Kidney (tissue), 22 donors: ENCODE measurements at places on chromosomes 4 and X.

DNA sequence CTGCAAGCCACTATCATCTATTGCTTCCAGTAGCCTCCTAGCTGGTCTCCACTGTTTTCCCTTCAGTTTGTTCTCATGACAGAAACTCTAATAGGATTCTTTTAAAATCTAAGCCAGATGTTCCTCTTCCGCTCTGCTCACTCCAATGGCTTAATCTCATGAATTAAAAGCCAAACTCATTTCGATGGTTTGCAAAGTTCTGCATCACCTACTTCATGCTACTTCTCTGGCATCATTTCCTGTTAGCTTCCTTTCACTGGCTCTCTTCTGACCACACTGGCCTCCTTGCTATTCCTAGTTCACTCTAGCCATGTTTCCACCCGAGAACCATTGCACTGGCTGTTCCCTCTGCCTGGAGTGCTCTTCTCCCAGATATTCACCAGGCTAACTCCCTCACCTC lies 102.0 kb upstream of the LSM6 start:
- no peak for DNase-seq

DNA sequence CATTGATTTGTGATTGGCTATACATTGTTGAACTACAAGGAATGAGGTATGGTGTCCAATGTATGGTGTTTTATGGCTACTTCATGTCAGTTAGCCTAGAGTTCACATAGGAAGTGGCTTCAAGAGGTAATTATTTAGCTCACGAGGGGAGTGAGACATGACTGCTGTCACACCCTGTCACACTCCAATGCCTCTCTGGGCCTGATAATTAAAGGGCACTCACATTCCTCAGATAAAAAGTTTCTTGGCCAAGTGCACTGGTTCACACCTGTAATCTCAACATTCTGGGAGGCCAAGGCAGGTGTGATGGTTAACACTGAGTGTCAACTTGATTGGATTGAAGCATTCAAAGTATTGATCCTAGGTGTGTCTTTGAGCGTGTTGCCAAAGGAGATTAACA lies 65.0 kb upstream of the DDX60 start:
- no peak for DNase-seq

DNA sequence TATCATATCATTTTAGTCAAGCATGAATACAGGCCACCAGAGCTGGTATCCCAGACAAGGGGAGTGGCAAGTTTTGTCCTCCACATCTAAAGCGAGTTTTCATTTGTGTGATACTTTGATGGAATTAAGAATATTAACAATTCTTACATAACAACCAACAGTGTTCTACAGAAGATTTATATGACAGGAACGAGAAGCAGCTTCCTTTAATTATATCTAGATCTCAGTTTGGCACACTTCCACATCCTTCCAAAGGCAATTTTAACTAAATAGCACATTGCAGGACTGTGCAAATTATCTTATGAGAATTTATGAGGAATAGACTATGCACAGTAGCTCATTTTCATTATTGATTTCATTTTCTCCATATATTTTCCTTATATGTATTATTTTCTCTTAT lies 121.2 kb upstream of the GUCY1A1 start:
- DNase-seq, result no peak

DNA sequence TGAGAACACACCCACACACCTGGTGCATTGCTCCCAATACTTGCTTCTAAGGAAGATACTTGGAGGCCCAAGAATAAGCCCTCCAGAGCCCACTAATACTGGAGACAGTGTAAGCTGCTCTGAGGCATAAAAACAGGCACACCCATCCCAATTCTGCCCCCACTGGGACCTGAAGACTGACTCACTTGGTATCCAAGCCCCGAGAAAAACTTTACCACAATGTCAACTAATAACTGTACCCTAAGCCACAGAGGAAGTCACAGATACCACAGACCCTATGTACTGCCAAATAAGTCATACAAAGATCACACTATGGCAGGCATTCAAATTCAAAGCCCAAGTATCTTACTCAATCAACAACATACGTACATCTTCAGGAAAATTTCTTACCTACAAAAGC lies 398.2 kb upstream of the SPANXN1 start:
- DNase-seq, result no peak

- no peak for DNase-seq
Measured at GRCh38 chrX:11567528-11568220, 98.0 kb downstream of the ARHGAP6 start.

GRCh38 chr4:122710434-122711308 lies 21.8 kb upstream of the BBS12 start:
- peak; percentile 15 for DNase-seq

GRCh38 chr4:134471569-134471968 lies 270.0 kb upstream of the PABPC4L start:
- DNase-seq, result no peak

GRCh38 chr4:122826079-122826527 lies 528 bp upstream of the FGF2 start:
- no peak for DNase-seq

GRCh38 chr4:6268650-6269615 lies 717 bp upstream of the WFS1 start:
- no peak for DNase-seq

DNA sequence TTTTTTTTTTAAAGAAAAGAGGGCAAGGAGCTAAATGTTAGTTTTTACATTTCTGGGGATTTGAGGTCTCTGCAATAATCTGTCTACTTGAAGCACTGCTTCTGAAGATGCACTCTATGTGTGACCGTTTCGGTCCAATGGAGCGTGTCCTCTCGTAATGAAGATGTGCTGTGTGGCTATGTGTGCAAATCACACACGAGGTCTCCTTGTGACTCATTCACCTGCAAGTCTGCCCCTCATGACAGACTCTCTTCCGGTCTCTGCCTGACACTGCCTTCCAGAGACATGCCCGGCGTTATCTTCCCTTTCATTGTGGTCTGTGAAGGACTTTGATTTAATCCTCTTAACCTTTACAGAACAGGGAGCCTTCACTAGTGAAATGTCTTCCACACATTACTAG lies 84.3 kb downstream of the TRAM1L1 start:
- no peak for DNase-seq

- DNase-seq, result no peak
Measured at GRCh38 chr4:25484243-25484721, 107.2 kb downstream of the ANAPC4 start.

GRCh38 chr4:71545168-71545567 lies 206.3 kb downstream of the SLC4A4 start:
- no peak for DNase-seq

DNA sequence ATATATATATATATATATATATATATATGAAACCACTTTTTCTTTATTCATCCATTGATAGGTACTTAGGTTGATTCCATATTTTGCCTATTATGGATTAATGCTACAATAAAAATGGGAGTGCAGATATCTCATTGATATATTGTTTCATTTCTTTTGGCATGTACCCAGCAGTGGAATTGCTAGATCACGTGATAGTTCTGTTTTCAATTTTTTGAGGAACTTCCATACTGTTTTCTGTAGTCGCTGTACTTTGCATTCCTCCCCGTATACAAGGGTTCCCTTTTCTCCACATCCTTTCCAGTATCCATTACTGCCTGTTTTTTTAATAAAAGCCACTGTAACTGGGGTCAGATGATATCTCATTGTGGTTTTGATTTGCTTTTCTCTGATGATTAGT lies 124.6 kb downstream of the GABRB1 start:
- DNase-seq, result no peak
